ENCODE measurements at places on chromosomes 6 and 20. TPM values are rescaled to one million over a fixed set of nuclear protein-coding genes. Genes with fewer than 3 reads are reported as not detected.

DNA sequence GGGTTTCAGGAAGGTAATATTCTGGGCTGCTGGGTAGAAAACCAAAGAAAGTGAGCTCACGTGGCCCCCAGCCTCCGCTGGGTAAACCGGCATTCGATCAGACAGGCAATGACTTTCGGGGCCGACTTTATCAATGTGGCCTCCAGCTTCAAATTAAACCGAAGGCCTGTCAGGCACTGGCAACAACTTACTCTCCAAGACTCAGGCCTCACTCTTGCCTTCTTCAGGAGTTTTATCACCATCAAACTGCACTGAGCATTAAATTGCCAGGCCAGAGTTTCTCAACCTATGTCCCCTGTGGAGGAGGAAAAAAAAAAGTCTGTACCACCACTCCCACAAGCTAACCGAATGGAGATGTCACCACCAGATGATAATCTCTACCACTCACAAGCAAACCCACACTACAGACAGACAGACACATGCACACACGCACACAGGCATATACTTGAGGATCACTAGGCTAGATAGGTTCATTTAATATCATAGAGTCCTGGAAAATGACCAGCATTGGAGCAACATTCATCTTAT is 1.1 kb upstream of the MBOAT1 start:
- DNase-seq, result no peak

DNA sequence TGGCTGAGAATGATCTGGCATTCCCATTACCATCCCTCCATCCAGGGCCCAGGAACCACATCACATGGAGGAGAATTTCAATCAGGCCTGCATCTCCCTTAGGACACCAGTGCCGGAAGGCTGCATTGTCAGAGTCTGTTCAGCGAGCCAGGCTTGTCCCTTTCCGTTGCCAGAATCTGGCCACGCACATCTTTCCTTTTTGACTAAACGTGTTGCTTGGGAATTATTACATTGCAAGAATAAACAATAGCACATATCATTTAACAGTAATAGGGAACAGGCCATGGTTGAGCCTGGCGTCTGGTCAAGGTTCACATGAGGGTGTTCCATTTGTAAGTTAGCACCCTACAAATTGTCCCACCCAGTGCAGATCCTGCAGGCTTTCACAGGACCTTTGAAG is 42.8 kb downstream of the SOBP start:
- DNase-seq, result no peak

Gene ZBTB12
- total RNA-seq, result 6.7 TPM

DNA sequence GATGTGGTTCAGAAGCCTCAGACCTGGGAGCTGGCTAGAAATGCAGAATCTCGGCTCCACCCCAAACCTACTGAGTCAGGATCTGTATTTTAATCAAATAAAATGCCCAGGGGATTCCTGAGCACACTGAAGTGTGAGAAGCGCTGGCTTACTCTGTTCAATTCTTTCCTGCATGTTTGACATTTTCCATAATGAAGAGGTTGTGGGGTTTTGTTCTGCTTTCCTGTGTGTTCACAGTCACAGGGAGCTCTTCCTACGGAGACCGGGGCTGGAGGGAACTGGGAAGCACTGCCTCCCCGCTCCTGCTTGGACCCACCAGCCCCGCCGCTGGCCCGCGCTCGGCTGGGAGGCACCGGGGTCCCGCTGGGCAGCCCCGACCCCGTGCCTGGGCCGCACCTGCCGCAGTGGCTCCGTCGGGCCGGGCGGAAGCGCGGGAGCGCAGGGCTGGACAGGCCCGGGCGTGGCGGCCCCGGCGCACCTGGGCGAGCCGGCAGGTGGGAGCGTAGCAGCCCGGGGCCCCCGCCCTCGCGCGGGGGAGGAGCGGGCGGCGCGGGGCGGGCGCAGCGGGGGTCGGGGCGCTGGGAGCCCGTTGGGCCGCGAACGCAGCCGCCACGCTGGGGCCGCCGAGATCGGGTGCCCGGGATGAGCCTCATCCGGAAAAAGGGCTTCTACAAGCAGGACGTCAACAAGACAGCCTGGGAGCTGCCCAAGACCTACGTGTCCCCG is at the start of gene MAPK13:
Gene MAPK13, plus strand, starts transcription at position 573 of the 726 bp plus-strand sequence. Its CDS starts 70 bp downstream, at position 643.
- no peak for DNase-seq

DNA sequence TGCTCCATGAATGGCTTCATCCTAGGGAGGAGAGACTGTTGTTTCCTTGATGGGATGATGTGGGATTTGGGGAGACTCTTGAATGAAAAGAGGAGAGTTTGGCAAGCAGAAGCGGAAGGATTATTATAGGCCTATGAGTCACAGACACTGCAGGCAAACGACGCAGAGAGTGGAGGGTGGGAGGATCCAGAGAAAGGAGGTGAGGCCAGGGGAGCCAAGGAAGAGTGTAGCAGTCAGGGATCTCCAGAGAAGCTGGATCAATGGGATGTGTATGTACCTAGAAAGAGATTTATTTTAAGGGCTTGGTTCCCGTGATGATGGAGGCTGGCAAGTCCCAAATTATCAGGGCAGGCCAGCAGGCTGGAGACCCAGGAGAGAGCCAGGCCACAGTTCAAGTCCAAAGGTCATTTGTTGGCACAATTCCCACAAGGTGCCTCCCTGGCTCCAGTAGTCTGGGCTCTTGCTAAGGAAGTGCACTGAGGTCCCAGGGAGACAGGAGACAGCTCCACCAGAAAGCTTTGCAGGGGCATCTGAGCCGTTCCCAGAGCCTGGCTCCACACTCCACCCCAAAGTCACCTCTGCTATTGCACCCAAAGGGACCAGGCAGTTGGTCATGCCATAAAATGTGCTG is 76.0 kb downstream of the ADTRP start:
- DNase-seq, result no peak

DNA sequence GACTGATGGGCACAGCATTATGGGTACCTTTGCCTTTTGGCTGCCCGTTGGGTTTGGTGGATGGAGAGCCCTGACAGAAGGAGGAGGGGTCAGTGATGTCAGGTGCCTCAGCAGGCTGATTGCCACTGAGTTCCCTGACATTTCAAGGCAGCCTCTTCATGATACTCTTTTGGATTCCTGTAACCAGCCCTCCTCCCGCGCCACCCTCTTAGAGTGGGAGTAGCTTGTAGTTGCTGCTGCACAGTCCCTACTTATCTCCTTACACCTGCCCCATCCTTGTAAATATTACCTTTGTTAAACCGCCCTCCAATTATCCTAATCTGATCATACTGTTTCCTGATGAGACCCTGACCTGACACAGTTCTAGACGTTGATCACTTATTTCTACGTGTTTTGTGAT is 140.0 kb downstream of the CFAP61 start:
- no peak for DNase-seq
